ENCODE measurements at places on chromosomes 5 and 9.
A peak's percentile ranks its signal among the peaks of the same experiment; 100 is the strongest.

- DNase-seq = no peak
These were observed 139.8 kb downstream of the APBA1 start for GRCh38 chr9:69532396-69532795.

- DNase-seq = no peak
These were observed 400.8 kb upstream of the PTGER4 start for GRCh38 chr5:40278881-40279280.

GRCh38 chr5:110838961-110839360 lies 100.2 kb downstream of the SLC25A46 start:
- no peak for DNase-seq

DNA sequence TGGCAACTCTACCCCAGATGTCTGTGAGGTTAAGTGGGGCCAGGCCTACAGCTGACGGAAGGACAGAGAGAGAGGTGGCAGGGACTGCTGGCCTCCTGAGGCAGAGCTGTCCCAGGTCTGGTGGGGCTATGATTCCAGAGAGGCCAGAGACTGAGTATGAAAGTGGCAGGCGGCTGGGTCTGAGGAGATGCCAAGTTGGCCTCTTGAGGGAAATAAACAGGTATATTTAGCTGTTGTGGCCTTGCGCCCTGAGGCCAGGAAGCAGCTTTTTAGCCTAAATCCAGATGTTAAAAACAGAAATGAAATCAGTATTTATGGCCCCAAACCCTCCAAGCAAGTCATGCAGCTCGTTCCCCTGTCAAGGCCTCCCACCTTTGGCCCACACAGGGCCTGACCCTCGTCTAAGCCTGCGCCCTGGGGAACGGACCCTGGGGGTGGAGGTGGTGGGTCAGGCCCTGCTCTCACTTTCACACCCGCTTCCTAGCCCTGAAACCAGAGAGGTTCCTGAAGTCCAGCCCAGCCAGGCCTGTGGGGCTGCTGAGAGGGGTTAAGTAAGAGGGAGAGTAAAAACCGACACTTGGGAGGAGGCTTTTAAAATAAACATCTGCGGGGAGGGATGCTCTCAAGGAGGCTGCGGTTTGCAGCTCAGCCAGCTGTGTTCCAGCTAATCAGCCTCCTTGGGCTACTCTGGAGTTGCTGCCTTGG lies 18.7 kb downstream of the PCDHGC5 start:
- no peak for DNase-seq

- peak; percentile 95 for DNase-seq
These were observed at the start of gene ACER2 for GRCh38 chr9:19408693-19409400. ACER2 (plus strand) TSS chr9:19409009; CDS start chr9:19409085, 76 bp downstream.

DNA sequence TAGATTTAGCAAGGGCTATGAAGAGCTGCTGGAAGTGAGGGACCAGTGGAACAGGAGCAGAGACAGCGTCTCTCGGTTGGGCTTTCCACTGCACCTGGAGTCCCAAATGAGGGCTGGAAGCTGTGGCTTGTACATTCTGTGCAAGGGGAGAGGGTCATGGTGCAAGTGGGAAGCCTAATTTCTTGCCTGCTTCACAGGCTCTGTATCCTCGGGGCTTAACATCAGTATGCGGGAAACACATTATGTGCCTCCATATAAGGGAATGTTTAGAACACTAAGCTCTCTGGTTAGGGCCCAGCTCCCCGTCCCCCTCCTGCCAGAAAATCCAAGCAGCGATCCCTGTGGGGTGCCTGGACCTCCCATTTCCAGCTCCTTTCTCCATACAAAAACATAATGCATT lies 89.0 kb upstream of the NIPAL4 start:
- DNase-seq = no peak

GRCh38 chr9:15606643-15607472 lies 54.0 kb downstream of the CCDC171 start:
- no peak for DNase-seq

DNA sequence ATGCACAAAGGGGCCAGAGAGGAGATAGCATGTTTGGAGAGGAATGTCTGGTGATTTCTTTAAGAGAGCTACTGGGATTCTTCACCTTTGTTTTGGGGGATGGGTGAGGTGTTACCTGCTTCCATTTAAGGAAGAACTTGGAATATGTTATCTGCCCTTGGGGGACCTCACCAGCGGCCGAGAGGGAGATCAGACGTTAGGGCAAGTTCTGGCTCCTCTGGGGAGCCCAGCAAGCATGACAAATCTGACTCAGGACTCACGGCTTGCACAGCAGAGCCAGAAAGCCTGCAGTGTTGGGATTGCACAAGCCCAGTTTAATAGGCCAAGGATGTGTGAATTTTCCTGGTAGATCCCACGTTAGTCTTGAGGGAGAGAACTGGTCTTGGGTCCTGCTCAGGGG lies 40.3 kb downstream of the SLC28A3 start:
- DNase-seq = no peak

- DNase-seq = no peak
These were observed 614.7 kb downstream of the CSNK1G3 start for GRCh38 chr5:124126504-124127217.

- DNase-seq = no peak
These were observed 82.3 kb downstream of the CRB2 start for GRCh38 chr9:123438321-123438720.

DNA sequence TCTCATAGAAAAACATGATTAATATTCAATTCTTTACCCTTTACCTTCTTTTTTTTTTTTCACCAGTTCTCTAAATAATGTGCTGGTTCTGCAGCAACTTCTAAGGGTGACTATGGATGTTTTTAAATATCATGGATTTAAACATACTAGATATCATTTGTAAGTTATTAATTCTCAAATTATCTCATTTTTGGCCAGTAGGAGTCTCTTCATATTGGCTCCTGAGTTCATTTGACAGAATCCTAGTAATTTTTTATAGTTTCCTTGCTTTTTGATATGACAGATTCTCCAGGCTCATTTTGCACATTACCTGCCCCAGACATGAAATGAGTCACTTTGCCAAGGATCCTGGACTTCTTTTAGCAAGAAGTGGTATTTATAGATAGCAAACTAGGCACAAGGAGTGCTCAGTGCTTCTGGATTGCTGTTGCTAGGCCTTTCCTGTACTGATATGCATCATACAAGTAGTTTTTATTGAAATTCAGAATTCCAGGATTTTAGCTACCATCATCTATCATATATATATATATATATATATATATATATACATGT lies 201.3 kb upstream of the IL12B start:
- DNase-seq = no peak

GRCh38 chr5:35345222-35345621 lies 114.9 kb upstream of the PRLR start:
- DNase-seq = no peak

DNA sequence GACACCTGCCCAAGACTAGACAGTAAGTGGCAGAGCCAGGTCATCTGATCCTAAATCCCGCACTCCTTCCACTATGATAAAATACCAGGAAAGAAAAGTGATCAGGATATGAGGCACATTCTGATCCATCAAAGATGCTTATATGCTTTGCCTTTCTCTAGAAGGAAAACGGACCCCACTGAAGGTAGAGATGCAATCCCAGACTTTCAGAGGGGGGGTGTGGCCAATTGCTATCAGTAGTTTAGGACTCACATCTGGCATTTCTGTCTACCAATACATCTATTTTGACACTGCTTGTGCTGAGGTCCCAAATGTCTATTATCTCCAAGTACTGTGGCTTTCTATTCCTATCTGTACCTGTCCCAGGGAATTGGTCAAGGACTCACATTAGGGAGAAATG lies 1.7 kb downstream of the TRIM52 start:
- DNase-seq = no peak

GRCh38 chr9:27880635-27881034 lies 307.4 kb upstream of the C9orf72 start:
- no peak for DNase-seq

- no peak for DNase-seq
These were observed 73.0 kb upstream of the IL17B start for GRCh38 chr5:149452007-149452664.

- DNase-seq = no peak
These were observed 607.6 kb downstream of the EBF1 start for GRCh38 chr5:158492136-158492535.

DNA sequence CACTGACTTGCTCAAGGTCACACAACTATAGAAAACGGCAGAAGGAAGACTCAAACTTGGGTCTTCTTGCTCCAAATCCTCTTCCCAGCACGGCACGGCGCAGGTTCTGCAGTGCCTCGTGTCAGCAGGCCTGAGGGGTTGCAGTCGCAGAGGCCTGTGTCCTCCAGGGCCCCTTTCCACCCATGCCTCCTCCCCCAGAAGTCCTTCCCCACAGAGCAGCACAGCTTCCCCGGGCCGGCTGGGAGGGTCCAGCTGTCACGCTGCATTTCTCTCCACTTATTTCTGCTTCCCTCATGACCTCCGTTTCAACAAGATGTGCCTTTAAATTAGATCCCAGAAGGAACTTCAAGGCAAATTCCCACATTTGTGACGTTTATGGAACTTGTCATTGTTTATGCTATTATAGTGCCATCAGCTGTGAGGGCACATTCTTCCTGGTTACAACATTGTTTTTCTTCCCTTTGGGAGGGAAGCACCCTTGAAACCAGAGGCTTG lies 148.4 kb downstream of the C5orf15 start:
- no peak for DNase-seq

- no peak for DNase-seq
These were observed 9.9 kb downstream of the ZDHHC12 start for GRCh38 chr9:128713941-128714573.

DNA sequence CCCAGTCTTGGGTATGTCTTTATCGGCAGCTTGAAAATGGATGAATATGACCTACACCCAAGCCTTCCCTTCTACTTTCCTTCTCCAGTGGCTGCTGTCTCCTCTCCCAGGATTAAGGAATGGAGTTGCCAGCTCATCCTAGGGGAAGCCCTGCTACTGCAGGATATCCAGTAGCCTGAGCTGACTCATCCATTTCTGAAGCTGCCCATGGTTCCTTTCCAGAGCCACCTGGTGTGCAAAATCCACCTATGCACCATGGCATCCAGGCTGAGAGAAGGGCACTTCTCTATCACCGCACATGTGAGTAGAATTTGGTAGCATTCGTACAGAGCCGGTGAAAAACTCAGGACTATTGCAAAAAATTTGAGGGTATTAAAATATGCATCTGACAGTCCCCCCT lies 290.8 kb downstream of the YTHDC2 start:
- DNase-seq = no peak
